Activated CD8-positive, alpha-beta T cell treated with anti-CD3 and anti-CD28 coated beads, Interleukin-2, amount 10 ng/mL, durations not matched to agents 7 days and 5 days (primary cell): ENCODE measurements at places on chromosomes 13 and 19.

DNA sequence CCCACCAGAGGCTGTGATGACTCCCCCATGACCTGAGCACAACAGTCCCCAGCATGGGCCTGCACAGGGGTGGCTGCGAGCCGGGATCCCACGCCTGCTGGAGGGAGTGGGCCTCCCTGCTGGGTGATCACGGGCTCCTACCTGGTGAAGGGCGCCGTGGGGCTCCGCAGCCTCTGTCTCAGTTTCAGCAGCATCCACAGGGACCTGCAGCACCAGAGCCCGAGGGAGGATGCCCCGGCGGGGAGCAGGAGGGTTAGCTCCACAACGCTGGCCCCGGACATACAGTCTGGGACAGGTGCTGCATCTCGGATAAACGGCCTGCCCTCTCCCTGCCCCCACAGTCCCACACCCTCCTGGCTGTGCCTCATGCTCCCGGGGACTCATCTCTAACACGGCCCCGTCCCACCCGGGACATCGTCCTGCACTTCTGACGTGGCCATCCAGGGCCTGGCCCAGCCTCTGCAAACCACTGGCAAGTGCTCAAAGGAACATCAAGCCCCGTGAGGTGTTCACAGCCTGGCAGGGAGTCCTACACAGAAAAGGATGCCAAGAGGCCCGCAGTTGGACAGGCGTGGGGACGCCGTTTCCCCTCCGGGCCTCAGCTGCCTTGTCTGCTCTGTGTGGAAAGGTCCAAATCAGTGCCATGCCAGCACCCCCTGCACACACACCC lies 10.5 kb downstream of the PEX11G start:
- no peak for DNase-seq
- H3K27ac ChIP-seq: no peak overlapping the region

DNA sequence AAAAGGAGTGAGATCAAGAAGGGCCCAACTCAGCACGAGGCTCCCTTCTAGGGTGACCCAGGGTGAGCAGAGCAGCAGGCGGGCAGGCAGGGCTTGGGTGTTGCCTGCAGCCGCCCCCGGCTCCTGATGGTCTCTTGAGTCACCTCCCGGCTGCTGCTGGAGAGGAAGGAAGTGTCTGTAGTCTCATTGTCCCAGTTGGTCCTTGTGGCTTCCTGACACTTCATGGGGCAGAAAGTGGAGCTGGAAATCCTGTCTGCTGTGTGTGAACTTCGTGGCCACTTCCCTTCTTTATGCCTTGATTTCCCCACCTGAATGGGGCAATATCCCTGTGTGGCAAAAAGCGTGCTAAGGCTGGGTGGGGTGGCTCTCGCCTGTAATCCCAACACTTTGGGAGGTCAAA lies 2.5 kb downstream of the MAP1S start:
- no peaks in the 10 kb centered on the region for H3K27me3 ChIP-seq
- peaks cover 31% of the 10 kb centered on the region for H3K36me3 ChIP-seq
- DNase-seq: no peak
- peaks cover 40% of the 10 kb centered on the region for H3K4me1 ChIP-seq

GRCh38 chr19:10104665-10105508 lies 1.3 kb upstream of the PPAN start:
- H3K4me3 ChIP-seq: peak overlapping the region; percentile 84
- H3K4me1 ChIP-seq: peaks cover 73% of the 10 kb centered on the region
- H3K36me3 ChIP-seq: peaks cover 31% of the 10 kb centered on the region
- DNase-seq: peak; percentile 95

DNA sequence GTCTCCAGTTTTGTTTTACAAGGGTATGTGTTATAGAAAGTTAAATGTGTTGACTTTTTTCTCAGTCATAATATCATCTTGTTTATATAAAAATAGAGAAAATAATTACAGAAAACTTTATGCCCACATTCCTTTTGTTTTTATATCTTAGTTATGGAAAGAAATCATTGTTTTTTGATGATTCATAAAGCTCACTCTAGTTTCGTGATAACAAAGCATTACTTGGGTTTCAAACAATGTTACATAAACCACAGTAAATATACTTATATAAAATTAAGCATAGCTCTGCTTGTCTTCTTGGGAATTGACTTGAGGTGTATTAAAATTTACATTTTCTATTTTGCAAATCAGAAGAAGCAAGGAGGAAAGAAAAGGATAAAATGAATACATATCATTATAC lies 111.8 kb downstream of the SGCG start:
- no peaks in the 10 kb centered on the region for H3K4me1 ChIP-seq
- H3K4me3 ChIP-seq: no peak overlapping the region
- H3K27me3 ChIP-seq: peaks cover 7% of the 10 kb centered on the region
- no peaks in the 10 kb centered on the region for H3K36me3 ChIP-seq

- no peaks in the 10 kb centered on the region for H3K27me3 ChIP-seq
- H3K27ac ChIP-seq: peak overlapping the region; percentile 99
- peak; percentile 72 for DNase-seq
- H3K36me3 ChIP-seq: peaks cover 2% of the 10 kb centered on the region
- H3K4me1 ChIP-seq: peaks cover 35% of the 10 kb centered on the region
- peak overlapping the region; percentile 80 for H3K4me3 ChIP-seq
These were observed 13.2 kb upstream of the ASF1B start for GRCh38 chr19:14149509-14149994.

DNA sequence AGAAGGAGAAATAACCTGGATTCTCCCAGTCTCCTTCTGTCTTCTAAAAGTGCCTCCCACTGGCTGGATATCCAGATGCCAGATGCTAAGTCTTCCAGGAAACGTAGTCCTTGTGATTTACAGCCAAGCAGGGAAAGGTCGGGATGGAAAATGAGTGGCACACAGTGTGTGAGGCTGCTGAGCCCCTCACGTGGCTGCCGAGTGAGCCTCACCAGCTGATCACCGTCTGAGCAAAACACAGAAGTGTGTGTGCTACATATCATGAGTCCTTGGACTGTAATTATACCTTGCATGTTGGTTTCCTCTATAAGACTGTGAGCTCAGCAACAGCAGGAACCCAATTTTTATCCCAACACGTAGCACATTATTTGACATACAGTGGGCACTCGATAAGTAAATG lies 15.1 kb downstream of the LHFPL6 start:
- no peak for DNase-seq
- no peak overlapping the region for H3K27ac ChIP-seq
- no peaks in the 10 kb centered on the region for H3K36me3 ChIP-seq
- no peaks in the 10 kb centered on the region for H3K4me1 ChIP-seq

- no peaks in the 10 kb centered on the region for H3K27me3 ChIP-seq
- peaks cover 59% of the 10 kb centered on the region for H3K4me1 ChIP-seq
- no peak overlapping the region for H3K4me3 ChIP-seq
- peaks cover 32% of the 10 kb centered on the region for H3K36me3 ChIP-seq
- no peak overlapping the region for H3K27ac ChIP-seq
These were observed 9.2 kb downstream of the NOSIP start for GRCh38 chr19:49570997-49571676.

DNA sequence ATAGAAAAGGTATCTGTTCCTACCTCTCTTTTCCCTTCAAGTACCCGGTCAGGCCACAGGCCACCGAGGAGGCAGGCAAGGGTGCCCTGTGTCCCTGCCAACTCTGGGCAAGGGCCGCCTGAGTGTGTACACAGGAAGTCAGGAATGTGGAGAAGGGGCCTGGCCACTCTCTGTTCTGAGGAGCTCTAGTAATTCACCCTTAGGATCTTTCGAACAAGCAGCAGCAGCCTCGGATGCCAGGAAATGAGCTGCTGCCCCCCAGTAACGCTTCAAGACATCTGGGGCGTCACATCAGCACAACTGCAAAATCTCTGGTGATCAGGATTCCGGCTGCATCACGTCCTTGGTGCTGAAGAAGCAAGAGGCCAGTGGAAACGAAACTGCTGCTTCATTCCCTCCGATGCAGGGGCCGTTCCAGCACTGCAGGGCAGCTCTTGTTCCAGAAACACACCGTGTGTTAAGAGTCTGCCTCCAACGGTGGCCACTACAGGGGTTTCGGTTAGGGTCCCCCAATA lies 2.0 kb downstream of the RAB20 start:
- peaks cover 2% of the 10 kb centered on the region for H3K36me3 ChIP-seq
- H3K27ac ChIP-seq: no peak overlapping the region
- peaks cover 14% of the 10 kb centered on the region for H3K27me3 ChIP-seq

DNA sequence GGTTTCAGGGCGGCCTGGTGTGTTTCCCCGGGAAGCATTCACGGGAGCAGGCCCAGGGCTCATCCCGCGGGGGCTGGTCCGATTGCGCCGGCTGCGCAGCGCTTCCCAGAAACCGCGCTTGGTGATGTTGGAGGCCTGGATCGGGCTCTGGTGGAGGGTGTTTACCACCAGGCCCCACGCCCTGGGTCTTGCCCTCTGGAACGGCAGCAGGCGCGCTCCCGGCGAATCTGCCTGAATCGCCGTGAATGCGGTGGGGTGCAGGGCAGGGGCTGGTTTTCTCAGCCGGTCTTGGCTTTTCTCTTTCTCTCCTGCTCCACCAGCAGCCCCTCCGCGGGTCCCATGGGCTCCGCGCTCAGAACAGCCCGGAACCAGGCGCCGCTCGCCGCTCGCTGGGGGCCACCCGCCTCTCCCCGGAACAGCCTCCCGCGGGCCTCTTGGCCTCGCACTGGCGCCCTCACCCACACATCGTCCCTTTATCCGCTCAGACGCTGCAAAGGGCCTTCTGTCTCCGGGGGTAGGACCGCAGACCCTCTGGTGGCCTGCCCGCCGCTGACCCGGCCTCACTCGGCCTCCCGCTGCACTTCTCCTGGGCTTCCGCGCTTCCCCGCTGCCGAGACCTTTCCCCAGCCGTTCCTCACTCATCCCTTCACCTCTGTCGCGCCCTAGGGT lies 69.4 kb upstream of the GJB6 start:
- peaks cover 32% of the 10 kb centered on the region for H3K27me3 ChIP-seq
- H3K27ac ChIP-seq: no peak overlapping the region
- no peaks in the 10 kb centered on the region for H3K36me3 ChIP-seq
- no peak overlapping the region for H3K4me3 ChIP-seq

DNA sequence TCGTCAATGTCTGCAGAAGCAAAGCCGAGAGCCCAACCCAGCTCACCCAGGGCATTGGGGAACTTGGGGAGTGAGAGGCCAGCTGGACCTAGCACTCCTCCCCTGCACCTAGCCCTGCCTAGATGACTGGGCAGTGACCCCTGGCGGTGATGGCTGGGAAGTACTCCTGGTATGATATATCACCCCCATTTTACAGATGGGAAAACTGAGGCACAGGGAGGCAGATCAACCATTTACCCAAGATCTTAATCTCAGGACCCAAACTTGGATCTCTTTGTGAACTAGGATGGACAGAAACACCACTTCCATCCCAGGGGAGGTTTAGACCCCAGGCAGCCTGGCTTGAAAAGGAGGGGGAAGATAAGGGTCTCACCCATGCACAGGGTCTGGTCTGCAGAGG lies 43.5 kb downstream of the CCL25 start:
- no peak overlapping the region for H3K4me3 ChIP-seq
- no peaks in the 10 kb centered on the region for H3K4me1 ChIP-seq
- DNase-seq: no peak
- peaks cover 4% of the 10 kb centered on the region for H3K36me3 ChIP-seq

DNA sequence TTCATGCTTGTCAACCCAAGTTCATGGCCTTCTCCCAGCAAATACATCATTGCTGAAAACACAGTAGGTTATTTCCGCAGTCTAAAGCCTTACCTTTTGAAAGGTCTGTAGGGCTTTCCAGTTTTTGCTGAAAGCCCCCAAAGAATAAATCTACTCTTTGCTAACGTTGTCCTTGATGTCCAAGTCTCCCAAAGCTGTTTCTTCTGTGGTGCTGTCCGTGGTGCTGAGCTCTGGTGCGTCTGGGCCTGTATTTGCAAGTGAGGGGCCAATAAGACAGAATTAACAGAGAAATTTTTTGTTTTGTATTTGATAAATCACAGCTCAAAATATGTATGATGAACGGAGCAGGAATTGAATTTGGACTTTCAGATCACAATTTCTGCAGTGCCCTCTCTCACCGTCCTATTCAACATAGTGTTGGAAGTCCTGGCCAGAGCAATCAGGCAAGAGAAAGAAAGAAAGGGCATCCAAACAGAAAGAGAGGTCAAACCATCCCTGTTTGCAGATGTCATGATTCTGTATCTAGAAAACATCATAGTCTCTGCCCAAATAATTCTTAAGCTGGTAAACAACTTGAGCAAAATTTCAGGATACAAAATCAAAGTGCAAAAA lies 9.8 kb upstream of the LGALS16 start:
- no peaks in the 10 kb centered on the region for H3K36me3 ChIP-seq
- no peak overlapping the region for H3K27ac ChIP-seq
- H3K4me3 ChIP-seq: no peak overlapping the region
- no peaks in the 10 kb centered on the region for H3K4me1 ChIP-seq

DNA sequence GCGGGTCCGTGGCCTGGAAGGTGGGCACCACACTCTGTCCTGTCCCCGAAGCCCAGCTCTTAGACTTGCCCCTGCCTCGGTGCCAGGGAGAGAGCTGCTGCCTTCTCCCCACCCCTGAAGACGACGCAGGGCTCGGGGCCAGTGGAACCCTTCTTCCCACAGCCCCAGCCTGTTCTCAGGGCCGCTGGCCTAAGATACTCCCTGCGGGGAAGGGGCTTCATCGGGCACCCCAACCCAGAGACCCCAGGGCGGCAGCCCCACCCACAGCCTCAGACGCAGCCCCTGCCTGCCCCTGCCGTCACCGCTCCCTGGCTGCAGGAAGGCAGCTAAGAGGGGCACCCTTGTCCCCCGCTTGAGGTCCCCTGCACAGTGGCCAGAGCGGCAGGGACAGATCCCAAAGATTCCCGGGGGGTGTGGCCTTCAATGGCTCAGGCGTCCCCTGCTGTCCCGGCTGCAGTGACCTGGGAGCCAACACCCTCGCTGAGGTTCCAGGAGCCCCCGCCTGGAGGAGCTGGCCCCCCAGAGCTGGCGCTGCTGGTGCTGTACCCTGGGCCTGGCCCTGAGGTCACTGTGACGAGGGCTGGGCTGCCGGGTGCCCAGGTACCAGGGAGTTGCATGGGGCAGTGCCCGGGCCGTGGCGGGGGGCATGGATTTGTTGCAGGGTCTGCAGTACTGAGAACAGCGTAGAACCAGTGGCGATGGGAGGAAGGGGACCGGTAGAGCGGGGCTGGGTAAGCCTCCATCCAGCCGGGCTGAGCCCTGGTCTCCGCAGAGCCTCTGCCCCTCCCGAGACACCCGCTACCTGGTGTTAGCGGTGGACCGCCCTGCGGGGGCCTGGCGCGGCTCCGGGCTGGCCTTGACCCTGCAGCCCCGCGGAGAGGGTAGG lies 1.0 kb downstream of the AMH start:
- H3K27me3 ChIP-seq: peaks cover 13% of the 10 kb centered on the region
- DNase-seq: no peak

DNA sequence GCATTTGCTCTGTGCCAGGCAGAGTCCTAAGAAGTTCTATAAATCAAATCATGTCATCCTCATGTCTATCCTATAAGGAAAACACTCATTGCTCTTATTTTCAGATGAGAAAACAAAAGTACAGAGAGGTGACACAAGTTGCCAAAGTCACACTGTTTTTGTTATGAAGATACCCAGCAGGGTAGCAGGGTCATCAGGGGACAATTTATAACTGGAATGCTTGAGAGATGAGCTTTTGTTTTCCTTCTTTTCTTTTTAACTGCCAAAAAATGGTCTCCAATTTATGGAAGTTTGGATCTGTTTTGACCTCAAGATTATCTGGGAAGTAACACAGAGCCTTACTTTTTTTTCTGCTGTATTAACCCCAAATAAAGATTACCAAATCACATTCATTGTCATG lies 354.1 kb downstream of the SUCLA2 start:
- DNase-seq: no peak
- H3K4me1 ChIP-seq: no peaks in the 10 kb centered on the region
- no peak overlapping the region for H3K4me3 ChIP-seq
- H3K27me3 ChIP-seq: no peaks in the 10 kb centered on the region
- no peak overlapping the region for H3K27ac ChIP-seq
- H3K36me3 ChIP-seq: no peaks in the 10 kb centered on the region
